CD4-positive, alpha-beta T cell treated with Interleukin-10 for 1 hour (primary cell): ENCODE measurements at places on chromosomes 13 and 19.
A peak's percentile ranks its signal among the peaks of the same experiment; 100 is the strongest.

DNA sequence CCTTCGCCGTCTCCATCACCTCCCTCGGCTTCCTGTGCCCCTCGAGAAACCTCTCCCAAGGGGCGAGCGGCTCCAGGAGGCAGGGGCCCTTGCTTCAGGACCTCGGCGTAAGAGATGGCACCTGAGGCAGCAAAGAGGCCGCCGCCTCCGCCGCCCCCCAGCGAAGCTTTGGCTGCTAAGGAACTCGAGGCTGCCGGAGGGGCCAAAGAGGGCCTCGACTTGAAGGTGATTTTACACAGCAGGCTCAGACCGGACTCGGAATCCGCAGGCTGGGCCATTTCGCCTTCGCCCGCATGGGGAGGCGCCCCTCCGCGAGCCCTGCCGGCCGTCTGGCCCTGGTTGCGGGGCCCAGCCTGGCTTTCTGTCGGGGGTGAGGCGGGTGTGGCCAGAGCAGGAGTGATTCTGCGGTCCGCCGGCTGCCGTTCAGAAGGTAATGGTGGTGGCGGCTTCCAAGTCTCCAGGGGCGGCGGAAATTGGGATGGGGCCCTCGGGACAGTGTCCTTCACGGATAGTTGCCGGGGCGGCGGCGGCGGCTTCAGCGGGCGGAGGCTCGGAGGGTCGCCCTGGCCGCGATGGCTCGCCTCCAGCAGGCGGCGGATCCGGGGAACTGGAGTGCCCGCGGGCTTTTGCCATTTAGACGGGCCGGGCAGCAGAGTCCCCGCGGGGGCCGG lies 1.4 kb downstream of the GGN start:
- no peak for DNase-seq

DNA sequence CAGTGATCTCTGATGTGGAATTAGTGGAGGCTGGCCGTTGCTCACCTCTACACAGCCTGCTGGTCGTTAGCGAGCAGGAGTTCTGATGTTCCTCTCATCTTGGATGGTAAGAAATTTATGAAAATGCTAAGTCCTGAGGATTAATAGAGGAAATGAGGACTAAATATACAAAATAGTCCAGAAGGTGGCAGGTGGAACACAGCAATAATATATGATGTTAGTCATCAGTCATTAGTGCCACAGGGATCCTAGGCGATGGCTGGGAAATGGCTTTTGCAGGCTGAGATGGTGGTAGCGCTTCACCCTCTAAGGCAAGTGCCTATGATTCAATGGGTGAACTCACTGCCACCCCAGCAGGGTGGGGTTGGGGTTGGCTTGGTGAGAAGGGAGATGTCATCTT lies 338.6 kb upstream of the TMTC4 start:
- DNase-seq: no peak

GRCh38 chr19:8185343-8186068 lies 23.7 kb upstream of the CERS4 start:
- no peak for DNase-seq

DNA sequence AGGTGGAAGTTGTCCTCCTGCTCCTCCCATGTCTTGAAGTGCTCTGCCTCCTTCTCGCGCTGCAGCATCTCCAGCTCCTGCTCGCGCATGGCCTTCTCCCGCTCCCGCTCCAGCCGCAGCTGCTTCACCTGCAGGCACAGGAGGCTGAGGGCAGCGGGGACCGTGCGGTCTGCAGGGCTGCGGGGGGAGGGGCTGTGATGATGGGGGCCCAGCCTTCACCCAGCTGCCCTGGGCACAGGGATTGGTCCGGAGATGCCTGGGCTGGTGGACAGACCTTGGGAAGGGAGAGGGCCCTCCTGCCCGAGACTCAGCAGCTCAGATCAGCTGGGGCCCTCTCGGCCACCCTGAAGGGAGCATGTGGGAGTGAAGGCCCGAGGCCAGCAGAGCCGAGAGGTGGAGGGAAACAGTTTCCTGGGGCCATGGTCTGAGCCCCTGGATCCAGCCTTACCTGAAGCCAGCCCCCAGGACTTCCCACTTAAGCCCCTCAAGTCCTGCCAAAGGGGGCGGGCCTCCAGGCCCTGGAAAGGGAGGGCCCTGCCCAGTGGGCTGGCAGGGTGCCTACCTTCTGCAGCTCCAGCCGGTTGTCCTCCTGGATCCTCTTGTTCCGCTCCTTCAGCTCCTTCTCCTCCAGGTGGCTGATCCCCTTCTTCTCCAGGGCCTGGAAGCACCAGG lies 6.3 kb downstream of the CACTIN start:
- no peak for DNase-seq

- DNase-seq: no peak
Observed at GRCh38 chr19:38373907-38374331, 452 bp upstream of the PSMD8 start.

DNA sequence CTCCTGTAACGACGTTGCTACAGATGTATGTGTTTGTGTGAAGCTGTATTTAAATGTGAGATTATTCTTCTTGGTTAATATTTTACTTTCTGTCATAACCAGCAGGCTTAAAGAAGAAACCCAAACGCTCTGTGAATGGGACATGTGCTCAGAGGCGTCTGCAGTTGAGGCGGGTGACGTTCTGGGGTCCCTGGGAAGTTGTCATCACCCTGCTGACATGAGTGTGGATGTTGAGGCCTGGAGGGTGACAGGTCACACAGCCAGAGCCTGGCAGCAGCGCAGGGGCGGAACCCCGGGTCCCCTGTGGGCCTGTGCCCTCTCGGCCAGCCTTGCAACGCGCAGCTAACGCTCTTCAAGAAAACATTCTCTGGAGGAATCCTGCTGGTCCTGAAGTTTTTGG lies 16.6 kb downstream of the RASA3 start:
- no peak for DNase-seq

DNA sequence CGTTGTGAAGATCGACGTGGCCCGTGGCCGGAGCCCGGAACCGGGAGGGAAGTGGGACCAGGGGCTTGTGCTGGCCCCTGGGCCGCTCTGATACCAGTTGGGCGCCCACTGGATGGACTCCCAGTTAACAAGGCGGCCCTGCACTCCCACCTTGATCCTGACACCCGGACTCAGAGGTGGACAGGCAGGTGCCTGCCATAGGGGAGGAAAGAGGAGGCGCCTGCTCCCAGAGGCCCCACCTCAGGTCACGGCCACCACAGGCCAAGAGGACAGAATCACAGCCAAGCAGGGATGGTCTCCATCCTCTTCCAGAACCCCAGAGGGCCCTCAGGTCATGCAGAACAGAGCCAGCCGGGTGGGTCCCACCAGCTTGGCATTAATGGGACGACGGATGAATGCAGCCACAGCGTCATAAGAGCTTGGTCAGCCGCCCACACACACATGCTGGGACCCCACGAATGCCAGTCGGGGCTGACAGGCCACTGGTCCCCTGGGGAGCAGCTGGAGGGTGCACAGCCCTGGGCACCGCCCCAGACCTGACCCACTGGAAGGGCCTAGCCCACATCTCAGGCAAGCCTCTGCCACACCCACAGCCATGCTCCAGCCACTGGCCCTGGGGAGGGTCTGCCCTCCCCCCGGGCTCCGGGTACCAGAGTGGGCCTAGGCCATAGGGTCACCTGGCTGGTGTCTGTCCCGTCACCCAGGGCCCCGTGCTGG lies 9.6 kb upstream of the KLF16 start:
- no peak for DNase-seq

- no peak for DNase-seq
Observed at GRCh38 chr13:37534181-37534580, 64.4 kb downstream of the POSTN start.

DNA sequence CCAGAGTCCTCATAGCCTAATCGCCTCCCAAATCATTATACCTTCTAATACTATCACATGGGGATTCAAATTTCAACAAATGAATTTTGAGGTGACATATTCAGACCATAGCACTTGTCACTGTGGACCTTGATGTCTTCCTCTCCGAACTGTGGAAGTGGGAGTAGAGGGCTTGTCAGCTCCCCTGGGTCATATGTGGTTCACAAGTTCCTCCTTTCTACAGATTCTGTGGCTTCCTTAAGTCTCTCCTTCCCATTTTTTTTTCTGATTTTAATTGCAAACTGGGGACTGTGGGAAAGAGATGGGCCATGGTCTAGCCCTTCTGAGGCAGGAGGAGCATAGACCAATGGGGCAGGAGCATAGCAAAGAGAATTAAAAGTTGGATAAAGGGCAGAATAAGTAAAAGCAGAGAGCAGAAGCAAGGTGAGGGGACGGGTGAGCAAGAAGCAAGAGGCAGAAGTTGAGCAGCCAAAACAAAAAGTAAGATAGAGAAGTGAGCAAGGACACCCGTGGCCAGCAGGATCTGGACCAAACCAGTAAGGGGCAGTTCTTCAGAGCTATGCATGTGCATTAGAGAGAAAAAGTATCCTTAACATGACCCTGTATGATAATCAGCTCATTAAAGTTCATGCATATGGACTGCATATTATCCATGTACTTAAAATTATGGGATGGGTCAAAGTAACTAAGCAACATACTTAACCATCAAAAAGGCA lies 2.6 kb upstream of the SIGLEC7 start:
- DNase-seq: no peak

GRCh38 chr19:45547211-45547770 lies 37.3 kb downstream of the OPA3 start:
- DNase-seq: no peak

DNA sequence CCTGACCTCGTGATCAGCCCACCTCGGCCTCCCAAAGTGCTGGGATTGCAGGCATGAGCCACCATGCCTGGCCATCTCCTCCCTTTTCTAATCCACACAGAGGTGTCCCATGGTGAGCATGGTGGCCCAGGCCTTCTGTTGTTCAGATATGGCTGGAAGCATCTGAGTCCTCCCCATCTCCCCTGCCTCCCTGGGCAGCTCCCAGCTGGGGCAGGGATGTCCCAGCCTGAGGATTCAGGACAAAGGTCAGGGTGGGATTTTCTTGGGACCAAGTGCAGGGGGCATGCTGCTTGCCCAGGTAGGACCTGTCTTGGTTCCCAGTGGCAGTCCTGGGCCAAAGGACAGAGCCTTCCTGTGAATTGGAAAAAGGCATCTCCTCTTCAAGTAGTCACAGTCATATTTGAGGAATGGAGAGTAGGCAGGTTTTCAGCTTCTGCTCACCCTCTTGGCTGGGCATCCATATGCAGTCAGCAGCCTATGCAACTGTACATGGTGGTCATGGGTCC lies 10.8 kb downstream of the ADGRE2 start:
- DNase-seq: no peak

DNA sequence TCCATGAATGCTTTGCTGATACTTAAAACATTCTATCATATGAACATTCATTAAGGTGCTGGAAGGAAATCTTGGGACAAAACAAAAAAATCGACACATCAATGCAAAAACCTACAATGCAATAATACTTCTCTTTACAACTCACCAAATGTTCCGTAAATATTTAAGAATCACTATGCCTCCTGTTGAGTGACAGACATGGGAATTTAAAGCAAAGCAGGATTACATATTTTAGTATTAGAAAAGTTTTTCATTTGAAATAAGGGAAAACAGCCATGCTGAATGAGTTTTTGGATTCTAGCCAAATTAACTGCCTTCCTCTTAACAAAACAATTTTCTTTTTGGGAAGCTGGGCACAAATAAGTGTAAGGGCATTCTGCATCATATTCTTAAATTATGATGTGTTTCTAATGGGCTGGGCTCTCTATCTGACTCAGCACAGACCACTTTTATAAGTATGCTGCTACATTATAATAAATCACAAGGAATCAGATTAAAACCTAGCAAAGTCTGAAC lies 93.7 kb downstream of the RBM26 start:
- no peak for DNase-seq

DNA sequence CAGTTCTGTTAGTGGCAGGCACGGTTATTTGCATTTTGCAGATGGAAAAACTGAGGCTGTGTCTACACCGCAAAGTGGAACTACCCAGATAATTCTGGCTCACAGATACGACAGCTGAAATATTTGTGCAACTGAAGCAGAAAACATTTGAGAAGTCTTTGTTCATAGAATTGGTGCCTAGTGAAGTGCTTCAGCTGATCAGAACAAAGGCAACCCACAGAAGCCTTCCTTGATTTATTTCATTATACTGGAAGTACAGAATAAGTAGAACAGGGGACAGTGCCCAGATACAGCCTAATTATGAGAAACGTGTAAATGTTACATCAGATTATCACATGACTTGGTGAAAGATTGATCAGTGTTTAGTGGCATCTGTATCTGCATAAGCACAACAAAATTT lies 73.4 kb upstream of the RAP2A start:
- no peak for DNase-seq

GRCh38 chr19:19540064-19540714 lies 2.1 kb downstream of the CILP2 start:
- peak; percentile 82 for DNase-seq

- no peak for DNase-seq
Observed at GRCh38 chr13:111534751-111535522, 214.5 kb downstream of the TEX29 start.

- DNase-seq: no peak
Observed at GRCh38 chr13:106560821-106561220, 7.1 kb downstream of the ARGLU1 start.

DNA sequence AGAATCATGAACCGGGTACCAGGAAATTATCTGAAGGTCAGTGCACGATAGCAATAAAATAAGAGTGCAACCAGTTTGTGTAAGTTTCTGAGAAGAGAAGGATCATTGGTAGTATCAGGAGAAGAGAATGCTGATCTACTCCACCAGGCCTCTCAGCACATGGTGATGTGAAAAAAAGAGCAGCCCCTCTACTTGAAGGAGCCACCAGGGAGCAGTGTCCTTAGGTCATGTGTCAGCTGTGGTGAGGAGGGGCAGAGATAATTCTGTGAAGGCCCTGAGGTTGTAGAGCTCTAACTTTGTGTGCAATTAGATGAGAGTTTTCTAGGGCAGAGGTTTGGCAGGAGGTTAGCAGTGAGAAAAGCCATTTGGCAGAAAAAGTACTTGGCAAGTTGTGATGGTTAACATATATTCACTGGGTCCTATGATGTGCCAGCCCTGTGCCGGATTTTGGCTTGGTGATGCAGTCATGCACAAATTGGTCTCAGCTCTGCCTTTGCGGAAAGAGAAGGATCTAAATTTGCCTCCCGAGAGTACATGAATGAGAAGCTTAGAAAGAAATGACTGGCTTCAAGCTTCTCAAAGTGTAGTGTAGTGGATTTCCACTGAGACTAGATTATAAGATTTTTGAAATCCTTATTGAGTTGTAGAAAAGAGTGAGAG lies 19.2 kb upstream of the ZC3H13 start:
- no peak for DNase-seq

GRCh38 chr19:29681422-29682235 lies 16.4 kb downstream of the PLEKHF1 start:
- DNase-seq: no peak
